ENCODE measurements at places on chromosomes 11 and 22.

DNA sequence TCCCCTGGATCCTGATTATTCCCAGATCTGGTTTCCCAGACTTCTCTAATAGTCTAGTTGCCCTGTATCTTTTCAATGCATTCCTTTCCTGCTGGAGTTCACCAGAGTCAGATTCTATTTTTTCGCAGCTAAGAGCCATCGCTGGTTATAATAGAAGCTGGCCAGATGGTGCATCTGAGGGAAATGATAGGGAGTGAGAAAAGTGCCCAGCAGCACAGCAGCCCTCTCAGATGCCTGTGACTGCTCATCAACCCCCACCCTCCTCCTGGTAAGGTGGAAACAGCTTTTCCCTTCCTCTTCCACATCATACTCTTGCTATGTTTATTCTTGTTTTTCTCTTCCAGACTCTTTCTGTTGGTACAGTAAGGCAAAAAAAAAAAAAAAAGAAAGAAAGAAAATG lies 12.8 kb downstream of the OR8A1 start:
- DNase-seq, result no peak

DNA sequence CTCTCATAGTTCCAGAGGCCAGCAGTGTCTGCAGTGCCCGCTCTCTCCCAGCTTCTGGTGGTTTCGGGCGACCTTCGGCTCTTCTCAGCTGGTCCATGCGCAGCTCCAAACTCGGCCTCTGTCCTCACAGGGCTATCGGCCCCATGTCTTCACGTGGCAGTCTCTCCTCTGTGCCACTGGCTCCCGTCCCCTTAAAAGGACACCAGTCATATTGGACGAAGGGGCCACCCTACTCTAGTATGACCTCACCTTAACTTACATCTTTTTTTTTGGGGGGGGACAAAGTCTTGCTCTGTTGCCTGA lies 13.8 kb downstream of the LTO1 start:
- no peak for DNase-seq

DNA sequence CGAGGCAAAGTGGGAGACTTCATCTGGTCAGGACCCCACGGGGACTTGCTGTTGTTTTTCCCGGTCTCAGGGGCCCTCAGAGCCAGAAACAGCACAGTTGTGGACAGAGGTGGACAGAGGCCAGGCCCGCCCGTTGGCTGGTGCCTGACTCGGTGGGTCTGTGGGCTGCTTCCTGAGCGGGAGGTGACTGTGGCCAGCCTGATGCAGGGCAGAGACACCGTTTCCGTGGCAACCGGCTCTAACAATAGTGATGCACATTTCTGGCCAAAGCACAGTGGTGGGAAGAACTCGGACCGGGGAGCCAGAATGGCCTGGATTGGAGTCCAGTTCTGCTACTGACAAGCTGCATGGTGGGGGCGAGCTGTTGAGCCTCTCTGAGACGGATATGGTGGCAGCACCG lies 58.7 kb upstream of the ATXN10 start:
- peak; percentile 23 for DNase-seq

DNA sequence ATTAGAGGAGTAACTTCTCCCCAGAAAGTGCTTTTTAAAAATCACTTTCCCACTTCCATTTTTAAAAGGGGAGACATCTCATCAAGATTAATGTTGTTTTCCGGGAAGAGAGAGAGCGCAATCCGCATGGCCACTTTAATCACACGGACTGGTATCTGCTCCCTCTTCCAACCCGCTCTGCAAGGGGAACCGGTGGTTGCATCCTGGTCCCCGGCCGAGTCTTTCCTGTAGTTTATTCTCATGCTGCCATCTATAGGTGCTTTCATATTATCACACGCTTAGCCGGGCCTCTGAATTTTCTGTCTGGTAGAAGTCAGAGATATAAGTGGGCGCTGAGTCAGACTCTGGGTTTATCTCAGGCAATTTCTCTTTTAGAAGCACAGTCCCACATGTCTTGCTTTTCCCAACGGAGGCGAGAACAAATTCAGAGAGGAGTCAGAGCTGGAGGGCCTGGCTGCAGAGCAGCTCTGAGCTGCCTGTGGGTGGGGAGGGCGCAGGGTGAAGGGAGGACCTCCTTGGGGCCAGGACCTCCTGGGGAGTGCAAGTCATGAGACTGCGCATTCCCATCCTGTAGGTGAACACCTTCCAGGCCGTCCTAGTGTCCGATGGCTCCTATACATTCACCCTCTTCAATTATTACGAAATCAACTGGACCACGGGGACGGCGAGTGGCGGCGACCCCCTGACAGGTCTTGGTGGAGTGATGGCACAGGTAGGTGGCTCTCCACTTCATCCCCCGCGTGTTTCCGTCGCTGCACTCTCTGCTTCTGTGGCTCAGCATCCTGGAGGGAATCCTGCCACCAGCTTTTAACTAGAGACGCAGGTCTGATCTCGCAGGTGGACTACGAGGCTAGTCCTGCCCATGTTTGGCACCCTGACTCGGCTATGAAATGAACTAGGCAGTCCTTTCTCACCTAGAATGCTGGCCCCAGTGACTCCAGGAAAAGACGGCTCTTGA lies 11.7 kb downstream of the TECTA start:
- DNase-seq, result peak; percentile 42

DNA sequence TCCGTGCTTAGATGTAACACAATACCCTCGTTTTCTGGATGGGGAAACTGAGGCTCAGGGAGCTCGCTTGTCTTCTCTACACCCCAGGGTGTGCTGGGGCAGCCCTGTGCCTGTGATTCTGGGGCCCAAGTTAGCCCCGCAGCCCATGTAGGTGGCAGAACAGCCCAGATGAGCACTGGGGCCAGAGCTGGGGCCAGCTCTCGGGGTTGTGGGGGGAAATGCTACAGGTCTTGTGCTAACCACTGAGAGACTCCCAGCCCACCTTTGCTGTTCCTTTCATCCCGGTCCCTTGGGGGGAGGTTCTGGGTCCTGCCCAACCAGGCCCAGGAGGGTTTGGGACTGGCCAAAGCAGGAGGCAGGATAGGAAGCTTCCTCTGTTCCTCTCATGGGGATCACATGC lies 13.5 kb downstream of the MYEOV start:
- DNase-seq, result no peak

GRCh38 chr11:83272627-83273026 lies 13.5 kb downstream of the CCDC90B start:
- DNase-seq, result no peak

DNA sequence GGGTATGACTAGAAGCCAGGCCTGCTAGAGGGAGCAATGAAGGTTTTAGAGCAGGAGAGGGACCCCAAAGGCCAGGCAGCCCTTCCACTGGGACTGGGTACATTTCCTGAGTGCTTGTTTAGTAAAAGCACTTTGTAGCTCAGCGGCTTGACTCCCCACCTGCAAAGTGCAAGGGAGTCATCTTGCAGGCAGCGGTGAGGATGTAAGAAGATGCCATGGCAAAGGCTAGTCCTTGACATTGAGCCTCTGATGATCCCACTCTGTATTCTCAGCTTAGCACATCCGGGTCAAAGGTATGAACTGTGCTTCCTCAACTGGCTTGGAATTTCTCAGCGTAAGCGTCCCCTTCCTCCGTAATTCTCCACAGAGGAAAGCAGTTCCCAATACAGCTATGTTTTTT lies 3.1 kb upstream of the UBE2L3 start:
- DNase-seq, result no peak

DNA sequence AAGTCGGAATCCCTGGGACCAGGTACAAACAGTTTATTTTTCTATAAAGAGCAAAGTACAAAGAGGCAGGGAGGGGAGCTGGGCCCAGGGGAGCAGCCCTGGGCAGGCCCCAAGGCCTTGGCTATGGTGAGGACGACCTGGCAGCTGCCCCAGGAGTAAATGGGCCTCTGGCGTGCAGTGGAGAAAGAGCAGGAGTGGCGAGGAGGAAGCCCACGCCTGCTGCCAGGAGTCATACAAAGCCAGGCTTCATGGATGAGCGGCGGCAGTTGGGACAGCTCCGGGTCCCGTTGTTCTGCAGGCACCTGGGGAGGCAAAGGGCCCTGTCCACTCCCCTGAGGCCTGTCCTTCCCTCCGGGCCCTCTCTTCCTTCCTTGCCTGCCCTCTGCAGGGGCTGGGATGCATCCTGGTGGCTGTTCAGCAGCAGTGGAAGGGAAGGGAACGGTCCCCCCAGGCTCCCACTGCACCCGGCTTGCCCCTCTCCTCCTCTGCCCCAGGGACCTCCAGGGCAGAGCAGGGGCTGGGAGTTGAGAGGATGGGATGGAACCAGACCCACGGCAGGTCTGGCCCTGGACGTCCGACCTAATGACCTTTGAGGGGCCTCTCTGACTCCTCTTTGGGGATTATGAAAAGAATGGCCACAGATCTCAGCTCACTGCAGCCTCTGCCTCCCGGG lies 11.1 kb downstream of the RAPSN start:
- no peak for DNase-seq

GRCh38 chr22:31275018-31275417 lies 17.3 kb downstream of the PIK3IP1 start:
- no peak for DNase-seq

DNA sequence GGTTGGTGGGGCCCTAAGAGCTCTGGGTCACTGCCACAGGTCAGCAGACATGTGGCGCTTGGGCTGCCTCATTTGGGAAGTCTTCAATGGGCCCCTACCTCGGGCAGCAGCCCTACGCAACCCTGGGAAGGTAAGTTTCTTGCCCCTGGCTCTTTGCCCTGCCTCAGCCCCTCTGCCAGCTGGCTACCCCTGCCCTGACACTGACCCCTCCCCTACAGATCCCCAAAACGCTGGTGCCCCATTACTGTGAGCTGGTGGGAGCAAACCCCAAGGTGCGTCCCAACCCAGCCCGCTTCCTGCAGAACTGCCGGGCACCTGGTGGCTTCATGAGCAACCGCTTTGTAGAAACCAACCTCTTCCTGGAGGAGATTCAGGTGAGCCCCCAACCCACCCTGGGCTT lies 1.9 kb downstream of the SCYL1 start:
- DNase-seq, result no peak

DNA sequence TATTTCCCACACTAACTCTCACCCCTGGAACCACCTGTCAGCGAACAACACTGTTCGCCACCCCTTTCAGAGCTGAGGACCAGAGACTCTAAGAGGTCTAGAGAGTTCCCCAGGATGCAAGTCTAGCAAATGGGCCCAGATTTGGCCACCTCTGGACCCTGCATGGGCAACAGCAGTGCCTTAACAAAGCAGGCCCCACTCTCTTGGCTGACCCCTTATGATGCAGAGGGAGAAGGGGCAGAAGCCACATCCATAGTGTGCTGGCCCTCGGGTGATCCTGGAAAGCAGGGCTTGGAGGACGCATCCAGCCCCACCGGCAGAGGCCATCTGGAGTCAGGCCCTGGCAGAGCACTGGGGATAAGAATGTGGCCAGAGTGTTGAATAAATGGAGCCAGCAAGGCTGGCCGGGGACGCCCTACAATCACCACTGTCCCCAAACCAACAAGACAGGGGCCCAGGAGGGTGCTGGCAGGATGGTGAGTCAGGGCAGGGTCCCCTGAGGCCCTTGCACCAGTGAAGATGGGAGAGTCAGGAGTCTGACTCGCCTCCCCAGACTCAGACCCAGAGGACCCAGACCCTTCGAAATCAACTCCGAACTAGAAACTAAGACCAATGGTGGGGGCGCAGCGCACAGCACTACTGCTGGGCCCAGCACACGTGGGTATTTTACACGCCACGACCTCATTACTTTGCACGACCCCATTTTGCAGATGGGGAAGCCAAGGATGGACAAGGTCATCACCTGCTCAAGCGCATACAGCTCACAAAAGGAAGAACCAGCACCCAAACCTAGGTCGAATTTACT lies 6.5 kb downstream of the CSNK1E start:
- DNase-seq, result no peak

- no peak for DNase-seq
Measured at GRCh38 chr11:77446911-77447629, 26.8 kb downstream of the PAK1 start.

DNA sequence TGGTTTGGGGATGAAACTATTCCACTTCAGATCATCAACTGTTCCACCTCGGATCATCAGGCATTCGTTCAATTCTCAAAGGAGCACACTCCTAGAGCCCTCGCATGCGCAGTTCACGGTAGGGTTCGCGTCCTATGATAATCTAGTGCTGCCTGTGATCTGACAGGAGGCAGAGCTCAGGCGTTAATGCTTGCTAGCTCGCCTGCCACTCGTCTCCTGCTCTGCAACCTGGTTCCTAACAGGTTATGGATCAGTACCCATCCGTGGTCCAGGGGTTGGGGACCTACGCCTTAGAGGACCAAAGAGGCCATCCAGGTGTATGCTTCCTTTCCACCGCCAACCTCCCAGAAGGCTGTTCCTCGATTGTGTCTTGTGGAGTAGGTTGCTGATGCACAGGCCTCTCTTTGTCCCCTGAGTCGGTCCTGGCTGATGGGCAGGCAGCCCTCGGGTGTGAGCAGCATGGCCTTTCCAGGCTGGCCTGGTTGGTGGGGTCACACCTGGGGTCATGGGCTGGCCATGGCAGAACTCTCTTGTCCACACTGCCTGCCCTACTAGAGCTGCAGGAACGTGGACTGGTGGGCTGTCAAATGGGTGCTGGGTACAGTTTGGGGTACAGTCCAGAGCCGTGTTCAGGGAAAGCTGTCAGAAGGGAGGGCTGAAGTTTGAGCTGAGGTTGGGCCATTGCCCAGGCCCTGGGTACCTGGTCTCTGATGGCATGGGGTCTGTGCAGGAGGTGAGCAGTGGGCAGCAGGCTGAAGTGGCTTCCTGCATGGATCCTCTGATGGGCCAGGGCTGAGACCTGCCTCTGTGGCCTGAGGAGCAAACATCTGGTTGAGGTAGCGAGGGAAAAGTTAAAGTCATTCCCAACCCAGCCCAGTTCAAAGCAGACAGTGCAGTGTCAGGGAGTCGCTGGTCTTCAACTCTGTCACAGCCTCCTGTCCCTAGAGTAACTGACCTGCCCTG lies 11.1 kb downstream of the PRDM11 start:
- no peak for DNase-seq

GRCh38 chr11:19101796-19102520 lies 15.0 kb upstream of the ZDHHC13 start:
- DNase-seq, result no peak

GRCh38 chr22:24985826-24986214 lies 33.3 kb downstream of the KIAA1671 start:
- DNase-seq, result peak; percentile 6

DNA sequence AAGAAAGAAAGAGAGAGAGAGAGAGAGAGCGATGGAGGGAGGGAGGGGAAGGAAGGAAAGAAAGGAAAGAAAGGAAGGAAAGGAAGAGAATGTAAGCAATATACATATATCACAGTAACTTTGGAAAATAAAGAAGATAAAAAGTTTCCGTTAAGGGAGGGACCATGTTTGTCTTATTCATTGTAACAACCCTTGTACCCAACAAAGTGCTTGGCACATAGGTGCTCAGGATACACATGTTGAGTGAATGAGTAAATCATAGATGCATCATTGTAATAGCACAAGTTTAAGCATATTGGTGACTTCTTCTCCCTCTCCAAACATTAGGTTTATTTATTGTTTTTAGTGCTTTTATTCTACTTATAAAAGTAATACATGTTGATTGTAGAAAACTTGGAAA lies 39.7 kb upstream of the ZNRF3 start:
- DNase-seq, result no peak

GRCh38 chr11:10975287-10975721 lies 117.5 kb upstream of the ZBED5 start:
- no peak for DNase-seq
